ENCODE measurements at places on chromosomes 2 and 18.

DNA sequence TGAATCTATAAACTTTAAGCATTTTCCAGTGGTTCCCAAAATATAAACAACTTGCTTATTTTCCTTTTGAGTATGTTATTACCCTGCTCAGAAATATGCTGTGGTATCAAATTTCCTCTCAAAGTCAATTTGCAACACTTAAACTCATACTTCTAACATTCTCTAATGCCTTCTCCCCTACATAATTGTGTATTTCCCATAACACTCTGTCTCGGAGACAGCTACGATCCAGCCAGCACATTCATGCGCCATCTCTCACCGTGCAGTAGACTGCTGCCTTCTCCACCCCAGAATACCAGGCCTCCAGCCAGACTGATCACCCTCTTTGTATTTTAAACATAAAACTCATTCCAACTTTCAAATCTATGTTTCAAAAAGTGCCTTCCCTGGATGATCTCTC is 41.8 kb downstream of the TIMM21 start:
- DNase-seq, result no peak

DNA sequence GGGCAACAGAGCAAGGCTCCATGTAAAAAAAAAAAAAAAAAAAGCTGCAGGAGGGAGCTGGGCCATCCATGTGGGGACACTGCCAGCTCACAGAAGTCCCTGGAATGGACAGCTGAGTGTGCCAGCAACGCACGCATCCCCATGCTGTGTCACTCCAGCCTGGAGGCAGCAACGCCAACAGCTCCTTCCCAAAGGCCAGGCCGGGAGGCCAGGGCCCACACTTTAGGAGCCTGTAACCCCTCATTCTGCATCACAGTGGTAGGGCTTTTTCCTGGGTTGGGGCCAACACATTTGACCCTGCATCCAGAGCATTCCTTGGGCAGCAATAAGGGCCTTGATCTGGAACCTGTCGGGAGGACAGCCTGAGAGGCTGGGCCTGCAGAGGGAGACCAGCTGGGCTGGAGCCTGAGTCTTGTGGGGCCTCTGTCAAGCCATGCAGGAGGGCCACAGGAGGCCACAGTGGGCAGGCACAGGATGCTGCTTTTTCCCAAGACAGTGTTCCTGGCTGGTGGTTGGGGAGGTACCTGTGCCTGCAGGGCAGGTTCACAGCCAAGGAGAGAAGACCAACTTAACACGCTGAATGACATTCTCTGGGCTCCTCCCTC is 16.8 kb upstream of the KCNK3 start:
- no peak for DNase-seq

DNA sequence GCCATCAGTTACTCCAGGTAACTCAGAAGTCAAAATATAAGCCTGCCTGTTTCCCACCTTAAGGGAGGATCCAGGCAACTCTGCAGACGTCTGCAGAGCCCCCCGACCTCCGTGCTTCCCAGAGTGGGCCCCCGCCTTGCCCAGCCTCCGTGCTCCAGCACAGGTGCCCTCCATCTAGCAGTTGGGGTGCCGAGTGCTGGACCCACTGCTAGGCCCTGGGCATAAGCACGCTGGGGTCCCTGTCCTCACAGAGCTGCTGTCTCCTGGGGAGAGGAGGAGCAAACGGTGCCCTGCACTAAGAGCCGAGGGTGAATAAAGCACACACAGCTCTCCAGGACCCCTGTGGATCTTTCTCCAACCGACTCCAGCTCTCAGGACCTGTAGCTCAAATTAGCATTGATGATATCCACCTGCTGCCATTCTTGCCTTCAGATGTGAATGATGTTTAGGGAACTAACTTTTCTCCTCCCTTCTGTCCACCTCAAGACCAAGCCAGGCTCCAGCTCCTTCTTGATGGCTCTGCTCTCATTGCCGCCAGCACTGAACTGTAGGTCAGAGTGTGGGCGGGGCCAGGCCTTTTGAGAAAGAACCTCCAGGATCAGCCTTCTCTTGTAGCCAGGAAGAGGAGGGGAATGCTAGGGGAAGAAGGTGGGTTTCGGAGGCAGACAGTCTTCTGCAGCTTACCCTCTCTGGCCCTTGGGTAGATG is 121.2 kb downstream of the SMAD7 start:
- DNase-seq, result peak; percentile 70

DNA sequence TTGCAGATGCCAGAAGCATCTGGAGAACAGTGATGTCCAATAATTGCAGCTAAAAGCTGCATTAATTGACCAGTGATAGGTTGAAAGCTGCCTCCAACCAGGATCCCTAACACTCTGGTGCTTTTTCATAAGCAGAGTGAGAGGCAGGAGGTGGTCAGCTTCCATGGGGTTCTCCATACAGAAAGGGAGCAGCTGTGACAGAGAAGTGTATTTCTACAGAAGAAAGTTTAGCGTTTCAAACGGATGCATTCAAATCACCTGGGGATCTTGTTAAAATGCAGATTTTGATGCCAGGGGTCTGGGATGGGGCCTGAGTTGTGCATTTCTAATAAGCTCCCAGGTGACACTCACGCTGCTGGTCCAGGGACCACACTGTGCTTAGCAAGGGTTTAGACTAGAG is 216.5 kb upstream of the NRP2 start:
- DNase-seq, result no peak

GRCh38 chr2:84782717-84783442 is 98.0 kb downstream of the TRABD2A start:
- no peak for DNase-seq

Data from ascending aorta (tissue), 2 donors.